AG10803 (cell line): ENCODE measurements at places on chromosomes 4 and X.

DNA sequence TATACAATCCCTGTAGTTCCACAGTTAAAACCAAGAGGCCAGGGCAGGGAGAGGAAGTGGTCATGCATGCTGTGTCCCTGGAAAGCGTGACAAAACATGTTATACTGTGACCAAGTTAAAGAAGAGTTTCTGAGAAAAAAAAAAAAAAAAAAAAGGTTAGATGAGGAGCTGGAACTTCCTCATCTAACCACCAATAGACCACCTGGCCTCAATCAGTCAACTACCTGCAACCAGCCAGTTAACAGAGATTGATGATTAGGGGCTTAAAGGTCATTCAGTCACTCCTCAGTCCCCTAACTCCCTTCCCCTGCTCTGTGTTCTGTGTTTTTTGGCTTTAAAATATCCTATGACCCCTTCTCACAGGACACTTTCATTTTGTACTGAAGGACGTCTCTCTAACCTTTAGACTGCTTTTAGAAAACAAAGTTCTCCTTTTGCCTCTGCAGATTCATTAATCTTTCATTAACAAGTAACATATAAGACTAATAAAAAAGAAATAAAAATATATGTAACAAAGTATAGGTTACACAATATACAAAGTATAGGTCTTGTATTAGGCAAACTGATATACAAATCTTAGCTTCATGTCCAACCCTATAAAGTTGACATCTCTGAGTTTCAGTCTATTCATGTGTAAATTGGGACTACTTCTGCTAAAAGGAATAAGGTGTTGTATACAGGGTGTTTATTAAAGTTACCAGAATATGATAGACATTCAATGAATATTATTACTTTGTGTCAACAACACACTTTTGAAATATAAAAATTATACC lies 179.1 kb upstream of the NDST4 start:
- DNase-seq, result no peak

GRCh38 chr4:15695240-15695699 lies 7.6 kb upstream of the BST1 start:
- peak; percentile 99 for DNase-seq

GRCh38 chrX:96591421-96591820 lies 93.2 kb upstream of the DIAPH2 start:
- DNase-seq, result peak; percentile 14

- DNase-seq, result peak; percentile 15
Observed at GRCh38 chrX:41602816-41603345, 85.9 kb upstream of the GPR34 start.

- DNase-seq, result peak; percentile 35
Observed at GRCh38 chrX:1657367-1658070, 42.7 kb downstream of the ASMT start.

DNA sequence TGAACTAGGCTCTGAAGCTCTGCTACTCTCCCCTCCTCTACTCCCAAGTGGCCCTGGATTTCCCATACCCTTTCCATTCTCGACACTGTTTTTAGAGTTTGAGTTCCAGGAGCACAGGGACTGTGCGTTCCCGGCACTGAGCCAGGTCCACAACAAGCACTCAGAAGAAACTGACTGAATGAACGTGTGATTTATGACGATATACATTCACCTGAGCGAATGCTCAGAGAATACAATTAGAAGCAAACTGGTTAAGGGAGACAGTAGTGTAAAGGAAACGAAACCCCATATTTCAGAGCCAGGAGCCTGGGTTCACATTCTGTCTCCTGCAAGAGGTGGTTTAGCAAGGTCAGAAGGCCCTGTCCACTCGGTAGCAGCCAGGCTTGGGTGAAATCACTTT lies 1.4 kb upstream of the KIAA0232 start:
- DNase-seq, result no peak

DNA sequence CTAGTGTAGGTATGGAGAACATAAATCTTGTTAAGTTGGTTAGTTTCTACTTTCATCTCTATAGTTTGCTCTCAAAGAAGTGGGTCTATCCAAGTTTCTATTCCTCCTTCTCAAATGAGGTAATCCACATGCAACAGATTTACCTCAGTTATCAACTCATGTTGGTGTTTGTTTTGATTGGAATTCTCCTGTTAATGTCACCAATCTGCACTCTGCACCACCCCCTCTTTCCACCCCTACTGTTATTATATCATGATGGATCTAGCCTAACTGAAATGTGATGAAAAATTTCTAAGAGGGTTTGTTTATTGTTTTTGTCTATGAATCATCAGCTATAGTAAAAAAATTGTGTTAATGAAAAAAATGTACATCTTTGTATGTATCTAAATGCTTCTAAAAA lies 66.1 kb downstream of the AGTR2 start:
- no peak for DNase-seq

- DNase-seq, result no peak
Observed at GRCh38 chrX:4382273-4382672, 668.8 kb upstream of the PRKX start.

DNA sequence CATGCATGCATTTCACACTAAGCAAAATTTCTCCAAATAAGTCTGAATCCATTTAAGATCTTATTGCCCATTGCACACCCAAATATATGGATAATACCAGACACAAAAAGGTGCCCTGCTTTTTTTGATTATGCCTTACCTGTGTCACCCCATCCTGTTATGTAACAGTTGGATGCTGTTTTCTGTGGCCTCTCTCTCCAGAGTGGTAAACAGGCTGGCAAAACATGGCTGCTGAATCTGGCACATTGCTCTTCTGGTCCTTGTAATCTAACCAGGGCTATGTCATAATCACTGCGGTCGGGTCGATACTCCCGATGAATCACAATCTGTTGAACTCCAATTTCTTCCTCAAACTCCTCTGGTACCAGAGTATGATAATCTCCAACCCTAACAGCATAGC lies 70.1 kb downstream of the PRSS12 start:
- peak; percentile 77 for DNase-seq

GRCh38 chr4:153084980-153085630 lies 119.1 kb upstream of the TRIM2 start:
- DNase-seq, result peak; percentile 51

DNA sequence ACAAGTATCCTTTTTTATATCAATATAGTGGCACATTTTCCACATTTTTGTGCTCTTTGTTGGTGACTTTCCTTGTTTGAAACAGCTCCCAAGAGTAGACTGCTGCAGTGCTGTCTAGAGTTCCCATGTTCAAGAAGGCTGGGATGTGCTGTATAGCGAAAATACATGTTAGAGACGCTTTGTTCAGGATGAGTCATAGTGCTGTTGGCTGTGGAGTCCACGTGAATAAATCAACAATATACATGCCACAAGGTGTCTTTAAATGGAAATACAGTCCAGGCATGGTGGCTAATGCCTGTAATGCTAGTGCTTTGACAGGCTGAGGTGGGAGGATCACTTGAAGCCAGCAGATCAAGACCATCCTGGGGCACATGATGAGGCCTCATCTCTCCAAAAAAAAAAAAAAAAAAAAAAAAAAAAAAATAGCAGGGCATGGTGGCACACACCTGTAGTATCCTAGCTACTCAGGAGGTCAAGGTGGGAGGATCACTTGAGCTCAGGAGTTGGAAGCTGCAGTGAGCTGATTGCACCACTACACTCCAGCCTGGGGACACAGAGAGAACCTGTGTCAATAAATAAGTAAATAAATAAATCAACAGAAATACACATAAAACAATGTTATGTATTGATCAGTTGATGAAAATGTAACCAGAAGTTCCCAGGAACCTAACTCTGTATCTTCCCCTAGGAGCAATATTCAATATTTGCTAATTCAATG lies 256.8 kb upstream of the STS start:
- DNase-seq, result no peak

DNA sequence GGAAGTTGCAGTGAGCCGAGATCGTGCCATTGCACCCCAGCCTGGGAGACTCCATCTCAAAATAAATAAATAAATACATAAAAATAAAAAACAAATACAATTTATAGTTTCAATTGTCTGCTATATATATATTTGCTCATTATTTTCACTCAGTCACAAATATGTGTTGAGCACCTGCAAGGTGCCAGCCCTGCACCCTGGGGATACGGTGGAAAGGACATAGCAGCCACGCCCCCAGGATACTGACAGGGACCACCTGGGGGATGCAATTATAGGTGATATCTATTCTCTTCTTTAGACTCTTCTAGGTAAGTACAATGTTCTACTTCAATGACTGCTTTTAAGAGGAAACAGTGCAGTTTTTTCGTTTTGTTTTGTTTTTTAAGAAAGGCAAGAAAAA lies 85.0 kb downstream of the JAKMIP1 start:
- DNase-seq, result no peak

- peak; percentile 85 for DNase-seq
Observed at GRCh38 chrX:72126539-72127140, 5.1 kb downstream of the RTL5 start.

DNA sequence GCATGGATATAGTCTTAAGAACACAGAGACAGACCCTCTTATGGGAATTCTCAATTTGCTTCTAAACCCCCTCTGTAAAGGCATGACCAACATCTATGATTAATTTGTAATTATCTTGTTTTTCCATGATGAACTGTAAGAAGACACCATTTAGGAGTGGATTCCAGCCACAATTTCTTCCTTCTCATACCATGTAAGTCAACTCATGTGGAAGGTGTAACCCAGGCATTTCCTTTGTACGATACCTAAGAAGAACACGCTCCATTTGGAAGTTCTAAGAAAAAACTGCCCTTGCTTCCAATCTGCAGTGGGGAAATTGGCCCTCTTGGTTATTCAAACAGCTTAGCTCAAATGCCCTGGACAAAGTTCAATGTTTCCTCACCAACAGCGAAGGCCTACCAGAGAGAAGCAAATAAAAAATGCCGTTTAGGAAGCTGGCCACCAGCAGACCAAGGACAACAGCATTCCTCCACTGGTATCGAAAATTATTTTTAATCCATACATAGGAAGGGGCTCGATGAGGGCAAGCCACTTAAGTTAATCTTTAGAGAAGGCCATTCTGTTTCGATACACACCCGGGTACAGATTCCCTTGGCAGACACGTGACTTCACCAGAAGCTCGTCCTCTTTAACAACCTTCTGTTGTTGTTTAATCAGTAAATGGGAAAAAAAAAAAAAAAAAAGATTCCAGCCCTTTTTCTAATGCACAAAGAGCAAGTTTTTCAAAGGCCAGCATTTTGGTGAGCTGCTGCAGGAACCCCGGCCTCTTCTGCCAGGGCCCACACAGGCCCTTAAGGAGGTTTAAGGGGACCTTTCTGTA lies 2.6 kb downstream of the DHRSX start:
- DNase-seq, result peak; percentile 46

DNA sequence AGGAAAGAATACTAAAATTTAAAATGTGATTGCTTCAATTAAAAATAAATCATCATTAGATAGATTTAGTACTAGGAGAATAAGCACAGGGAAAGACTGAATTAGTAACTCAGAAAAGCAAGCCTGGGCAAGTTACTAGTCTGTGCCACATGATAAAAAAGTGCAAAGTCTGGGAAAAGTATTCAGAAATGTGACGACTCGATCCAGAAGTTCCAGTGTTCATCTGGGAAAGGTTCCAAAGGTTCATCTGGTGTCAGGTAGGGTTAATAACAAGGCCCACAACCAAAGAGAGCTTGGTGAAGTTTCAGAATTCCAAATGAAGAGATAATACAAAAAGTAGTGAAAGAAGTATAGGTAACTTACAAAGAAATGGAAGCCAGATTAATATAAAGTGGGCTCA lies 78.3 kb upstream of the ARSJ start:
- DNase-seq, result no peak

DNA sequence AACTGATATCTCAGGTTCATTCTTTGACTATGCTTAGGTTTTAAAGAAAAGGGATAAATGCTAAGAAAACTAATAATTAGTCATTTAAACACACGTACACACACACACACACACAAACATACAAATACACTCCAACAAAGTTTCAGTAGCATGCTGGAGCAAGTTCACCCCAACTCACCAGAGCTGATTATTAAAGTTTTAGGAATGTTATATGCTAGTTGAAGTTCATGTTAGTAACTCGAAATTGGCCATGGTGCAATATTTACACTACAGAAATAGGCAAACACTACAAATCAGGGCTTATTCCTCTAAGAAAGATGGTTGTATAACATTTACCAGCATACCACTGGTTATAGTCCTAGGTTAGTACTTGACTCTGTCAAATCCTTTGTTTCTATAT lies 384.0 kb upstream of the DIPK2B start:
- no peak for DNase-seq

GRCh38 chr4:79030973-79031372 lies 91.7 kb upstream of the PAQR3 start:
- DNase-seq, result no peak

- DNase-seq, result peak; percentile 12
Observed at GRCh38 chr4:139191373-139191772, 14.4 kb upstream of the ELF2 start.

DNA sequence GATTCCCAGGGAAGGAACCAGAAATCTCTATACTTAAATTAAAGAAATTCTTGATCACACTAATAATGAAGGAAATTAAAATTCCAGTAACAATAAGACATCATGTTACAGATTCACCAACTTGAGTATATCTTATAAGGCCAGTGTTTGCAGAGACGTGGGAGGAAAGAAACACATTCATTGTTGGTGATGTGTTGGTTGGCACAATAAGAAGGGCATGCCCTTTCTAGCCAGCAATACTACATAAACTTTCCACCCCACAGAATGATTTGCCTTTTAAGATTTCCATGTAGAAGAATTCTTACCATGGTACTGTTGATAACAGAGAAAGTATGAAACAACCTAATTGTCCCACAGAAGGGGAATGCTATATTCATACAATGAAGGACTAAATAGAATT lies 581.5 kb downstream of the STIM2 start:
- DNase-seq, result no peak

DNA sequence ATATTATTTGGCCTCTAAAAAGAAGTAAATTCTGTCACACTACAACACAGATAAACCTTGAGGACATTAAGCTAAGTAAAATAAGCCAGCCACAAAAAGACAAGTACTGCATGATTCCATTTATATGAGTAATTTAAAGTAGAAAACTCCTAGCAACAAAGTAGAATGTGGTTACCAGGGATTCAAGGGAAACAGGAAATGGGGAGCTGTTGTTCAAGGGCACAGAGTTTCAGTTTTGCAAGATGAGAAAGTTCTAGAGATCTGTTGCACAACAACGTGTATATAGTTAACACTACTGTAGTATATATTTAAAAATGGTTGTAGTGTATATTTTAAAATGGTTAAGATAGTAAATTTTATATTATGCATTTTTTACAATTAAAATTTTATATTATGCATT lies 25.4 kb downstream of the SEC31A start:
- DNase-seq, result peak; percentile 92

GRCh38 chr4:180788729-180789128 lies 1454.5 kb upstream of the TENM3 start:
- no peak for DNase-seq

DNA sequence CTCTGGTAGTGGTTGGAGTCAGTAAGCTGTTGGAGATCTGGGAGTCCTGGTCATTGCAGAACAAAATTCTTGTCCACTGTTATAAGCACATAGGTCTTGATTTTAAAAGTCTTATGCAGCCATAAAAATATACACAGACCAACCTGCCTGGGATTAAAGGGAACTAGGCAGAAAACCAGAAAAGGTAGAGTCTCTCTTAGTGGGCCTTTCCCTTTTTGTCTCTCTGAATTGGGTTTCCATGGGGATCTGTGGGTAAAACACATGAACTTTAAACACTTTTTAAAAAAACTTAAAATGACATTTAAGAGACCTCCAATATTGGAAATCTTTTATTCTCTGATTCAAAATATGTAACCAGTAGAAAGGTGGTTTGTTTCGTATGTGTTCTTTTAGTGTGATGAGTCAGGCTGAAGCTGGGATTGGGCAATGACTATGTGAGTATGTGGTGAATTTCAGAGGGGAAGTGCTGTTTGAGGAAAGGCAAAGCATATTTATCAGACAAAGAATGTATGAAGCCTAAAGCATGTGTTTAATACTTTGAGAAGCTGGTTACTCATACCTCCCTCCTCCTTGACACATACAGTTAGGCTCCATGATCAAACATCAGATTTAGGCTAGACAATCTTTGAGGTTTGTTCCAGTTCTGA lies 29.6 kb downstream of the SLC16A2 start:
- DNase-seq, result peak; percentile 92
